ENCODE measurements at places on chromosomes 4 and X. TPM values are rescaled to one million over a fixed set of nuclear protein-coding genes. Genes with fewer than 3 reads are reported as not detected.

DNA sequence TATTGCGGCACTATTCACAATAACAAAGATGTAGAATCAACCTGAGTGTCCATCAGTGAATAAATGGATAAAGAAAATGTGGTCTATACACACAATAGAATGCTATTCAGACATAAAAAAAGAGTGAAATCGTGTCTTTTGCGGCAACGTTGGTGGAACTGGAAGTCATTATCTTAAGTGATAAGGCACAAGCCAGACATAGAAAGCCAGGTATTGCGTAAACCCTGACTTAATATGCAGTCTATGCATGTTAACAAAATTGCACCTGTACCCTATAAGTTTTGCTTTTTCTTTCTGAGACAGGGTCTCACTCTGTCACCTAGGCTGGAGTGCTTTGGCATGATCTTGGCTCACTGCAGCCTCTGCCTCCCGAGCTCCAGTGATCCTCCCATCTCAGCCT lies 28.6 kb downstream of the KIAA0232 start:
- no peak for DNase-seq

GRCh38 chr4:168928346-168928745 lies 81.7 kb downstream of the CBR4 start:
- DNase-seq: no peak

- no peak for DNase-seq
Measured at GRCh38 chr4:160251522-160252170, 1148.8 kb downstream of the RAPGEF2 start.

DNA sequence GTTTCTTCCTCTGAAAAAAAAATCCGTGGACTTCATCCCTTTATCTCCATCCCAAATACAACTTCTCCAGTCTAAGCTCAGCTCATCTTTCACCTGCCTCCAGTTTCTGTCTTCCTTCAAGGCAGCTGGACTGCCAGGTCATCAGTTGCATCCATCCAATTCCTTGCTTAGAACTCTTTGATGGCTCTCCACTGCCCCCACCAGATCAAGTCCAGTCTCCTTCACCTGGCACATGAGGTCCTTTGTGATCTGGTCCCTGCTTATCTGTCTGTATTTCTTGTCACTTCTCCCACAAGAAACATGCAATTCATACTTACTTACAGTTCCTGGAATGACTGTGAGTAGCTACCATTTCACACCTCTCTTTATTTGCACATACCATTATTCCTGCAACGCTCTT lies 33.8 kb downstream of the OTUD6A start:
- DNase-seq: no peak

GRCh38 chr4:185589067-185589836 lies 53.9 kb upstream of the PDLIM3 start:
- DNase-seq: no peak

- DNase-seq: no peak
Measured at GRCh38 chrX:23932046-23932445, 24.2 kb downstream of the CXorf58 start.

- no peak for DNase-seq
Measured at GRCh38 chr4:10298681-10299080, 158.5 kb downstream of the ZNF518B start.

DNA sequence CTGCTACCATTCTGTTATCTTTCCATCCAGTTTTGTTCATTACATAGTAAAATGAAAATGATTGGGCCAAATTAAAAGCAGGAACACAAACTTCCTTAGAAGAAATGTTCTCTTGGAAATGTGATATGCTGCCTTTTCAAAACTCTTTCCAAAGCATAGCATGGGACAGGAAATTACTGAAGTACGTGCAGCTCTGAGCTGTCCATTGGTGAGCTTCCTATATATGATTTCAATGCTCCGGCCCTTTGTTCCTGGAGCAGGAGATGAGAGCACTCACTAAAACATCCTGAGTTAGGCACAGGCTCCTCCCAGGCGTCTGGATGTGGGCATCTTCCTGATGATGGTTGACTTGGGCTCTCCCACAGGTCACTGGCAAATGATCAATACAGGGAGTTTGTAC lies 33.0 kb upstream of the ANXA3 start:
- no peak for DNase-seq

ZNF185 gene
- total RNA-seq: 2.9 TPM

KCNIP4 gene
- 126 TPM for total RNA-seq

MAGED4B gene
- total RNA-seq: 71.2 TPM

MTMR8 gene
- total RNA-seq: 6.4 TPM

CSN3 gene
- total RNA-seq: not detected

HEPH gene
- total RNA-seq: 25.8 TPM

CT55 gene
- not detected for total RNA-seq
